ENCODE measurements at places on chromosomes 6 and 20.

DNA sequence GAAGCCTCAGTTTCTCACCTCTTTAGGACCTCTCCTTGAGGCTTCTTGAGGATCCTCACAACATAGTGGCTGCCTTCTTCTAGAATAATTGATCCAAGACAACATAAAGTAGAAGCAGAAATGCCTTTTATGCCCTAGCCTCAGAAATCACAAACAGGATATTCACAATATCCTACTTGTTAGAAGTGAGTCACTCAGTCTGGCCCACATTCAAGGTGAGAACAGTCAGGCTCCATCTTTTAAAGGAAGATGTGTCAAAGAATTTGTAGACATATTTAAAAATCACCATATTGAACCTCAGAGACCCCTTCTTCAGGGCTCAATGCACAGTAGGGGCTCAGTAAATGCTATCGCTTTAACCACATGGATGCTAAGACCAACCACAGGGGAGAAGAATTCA is 20.8 kb upstream of the FAM83D start:
- no peak for DNase-seq

GRCh38 chr6:104623052-104623690 is 236.5 kb downstream of the HACE1 start:
- peak; percentile 40 for DNase-seq

GRCh38 chr20:32966382-32966781 is 37.9 kb downstream of the SUN5 start:
- DNase-seq = no peak

DNA sequence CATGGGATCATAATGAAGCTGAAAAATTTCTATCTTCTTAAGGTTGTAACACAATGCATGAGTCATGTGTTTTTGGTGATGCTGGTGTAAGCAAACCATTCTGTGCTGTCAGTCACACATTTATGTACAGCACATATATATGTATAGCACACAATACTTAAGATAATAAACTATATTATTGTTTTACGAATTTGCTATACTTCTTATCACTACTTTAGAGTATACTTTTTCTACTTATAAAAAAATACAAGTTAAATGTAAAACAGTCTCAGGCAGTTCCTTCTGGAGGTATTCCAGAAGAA is 920.1 kb upstream of the FLRT3 start:
- no peak for DNase-seq

GRCh38 chr6:82875573-82876185 is 190.0 kb downstream of the UBE3D start:
- no peak for DNase-seq

GRCh38 chr20:49821870-49822331 is 9.3 kb downstream of the SLC9A8 start:
- DNase-seq = no peak

DNA sequence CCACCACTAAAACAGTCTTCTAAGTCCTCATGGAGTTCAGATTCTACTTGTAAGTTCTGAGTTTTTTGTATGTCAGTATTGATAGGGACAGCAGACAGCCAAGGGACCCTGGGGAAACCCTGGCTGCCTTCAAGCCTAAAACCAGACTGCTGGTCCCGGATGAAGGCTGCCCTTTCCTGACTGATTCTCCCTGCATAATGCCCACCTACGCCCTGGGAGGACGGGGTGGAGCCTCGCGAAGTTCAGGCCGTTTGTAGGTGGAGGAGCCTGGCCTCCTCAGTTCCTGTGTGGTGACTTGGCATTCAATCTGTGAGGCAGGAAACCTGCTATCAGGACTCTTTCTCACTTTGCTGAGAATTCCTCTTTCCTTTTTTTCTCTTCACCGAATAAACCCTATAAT is 120.3 kb upstream of the LGSN start:
- DNase-seq = peak; percentile 8
